Activated T-cell treated with anti-CD3 and anti-CD28 coated beads for 24 hours (primary cell): ENCODE measurements at places on chromosomes 6 and 20.

DNA sequence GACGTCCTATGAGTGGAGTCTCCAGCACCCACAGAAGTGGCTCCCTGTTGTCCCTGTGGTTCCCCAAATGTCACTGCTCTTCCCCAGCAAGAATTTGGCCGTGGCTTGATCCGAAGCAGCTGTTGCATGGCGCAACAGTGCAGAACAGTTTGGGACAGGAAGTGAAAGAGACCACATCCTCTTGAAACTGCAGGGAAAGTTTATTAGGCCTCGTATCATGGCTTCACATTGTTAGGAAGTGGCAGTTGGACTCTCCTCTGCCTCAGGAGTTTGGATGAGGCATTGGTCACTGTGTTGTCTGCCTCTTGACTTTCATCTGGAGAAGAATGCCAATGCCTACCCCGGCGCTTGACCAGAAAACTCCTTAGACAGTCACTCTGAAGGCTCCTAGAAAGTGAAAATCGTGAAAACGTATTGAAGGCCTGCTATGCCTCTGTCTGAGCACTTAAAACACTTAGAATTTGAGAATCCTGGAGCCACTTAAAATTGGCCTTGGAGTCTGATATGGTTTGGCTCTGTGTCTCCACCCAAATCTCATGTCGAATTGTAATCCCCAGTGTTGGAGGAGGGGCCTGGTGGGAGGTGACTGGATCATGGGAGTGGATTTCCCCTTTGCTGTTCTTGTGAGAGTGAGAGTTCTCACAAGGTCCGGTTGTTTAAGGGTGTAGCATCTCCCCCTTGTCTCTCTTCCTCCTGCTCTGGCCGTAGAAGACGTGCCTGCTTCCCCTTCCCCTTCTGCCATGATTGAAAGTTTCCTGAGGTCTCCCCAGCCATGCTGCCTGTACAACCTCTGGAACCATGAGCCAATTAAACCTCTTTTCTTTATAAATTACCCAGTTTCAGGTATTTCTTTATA lies 334.9 kb upstream of the JARID2 start:
- DNase-seq, result no peak

DNA sequence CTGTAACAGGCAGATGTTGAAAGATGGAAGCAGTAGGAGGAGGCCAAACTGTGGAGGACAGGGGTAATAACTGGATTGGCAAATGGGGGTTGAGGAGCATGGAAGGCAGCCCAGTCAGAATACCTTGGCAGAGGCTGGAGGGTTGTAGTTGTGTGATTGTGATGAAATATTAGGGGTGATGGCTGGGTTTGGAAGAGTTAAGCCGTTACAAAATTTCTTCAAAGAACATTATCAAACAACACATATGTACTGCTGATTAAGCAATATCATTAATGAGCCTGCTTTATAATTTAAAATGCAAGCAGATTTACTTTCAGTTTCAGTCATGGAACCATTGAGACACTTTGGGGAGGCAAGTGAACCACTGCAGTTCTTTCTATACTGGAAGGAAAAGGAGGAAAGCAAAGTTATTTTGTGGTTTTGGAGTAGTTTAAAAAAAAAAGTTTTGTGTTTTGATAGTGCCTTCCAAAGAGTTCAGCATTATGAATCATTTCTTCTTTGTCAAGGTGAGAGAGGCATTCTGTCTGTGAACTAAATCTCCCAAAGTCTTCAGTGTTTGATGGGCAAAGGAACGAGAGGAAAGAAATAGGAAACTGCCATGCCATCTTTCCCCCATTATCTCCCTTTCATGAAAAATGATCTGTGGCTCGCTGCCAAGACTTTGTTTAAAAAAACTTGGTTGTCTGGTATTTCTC lies 20.7 kb downstream of the FOXO3 start:
- DNase-seq, result no peak

DNA sequence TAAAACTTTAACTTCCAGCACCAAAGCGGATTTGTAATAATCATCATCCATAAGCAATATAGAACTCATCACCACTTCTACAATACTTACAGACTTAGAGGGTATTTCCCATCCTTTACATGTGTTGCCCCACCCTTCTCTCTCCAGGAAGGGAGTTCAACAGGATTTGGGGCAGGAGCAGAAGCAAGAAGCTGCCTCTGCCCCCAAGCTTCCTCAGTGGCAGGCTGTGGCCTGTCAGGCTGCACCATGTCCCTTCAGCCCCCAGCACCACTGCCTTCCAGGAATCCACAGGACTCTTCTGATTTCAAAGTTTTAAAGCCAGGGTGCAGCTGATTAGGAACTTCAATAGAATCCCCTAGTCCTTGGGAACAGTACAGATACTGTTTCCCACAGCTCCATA lies 36.7 kb upstream of the MCM9 start:
- no peak for DNase-seq

DNA sequence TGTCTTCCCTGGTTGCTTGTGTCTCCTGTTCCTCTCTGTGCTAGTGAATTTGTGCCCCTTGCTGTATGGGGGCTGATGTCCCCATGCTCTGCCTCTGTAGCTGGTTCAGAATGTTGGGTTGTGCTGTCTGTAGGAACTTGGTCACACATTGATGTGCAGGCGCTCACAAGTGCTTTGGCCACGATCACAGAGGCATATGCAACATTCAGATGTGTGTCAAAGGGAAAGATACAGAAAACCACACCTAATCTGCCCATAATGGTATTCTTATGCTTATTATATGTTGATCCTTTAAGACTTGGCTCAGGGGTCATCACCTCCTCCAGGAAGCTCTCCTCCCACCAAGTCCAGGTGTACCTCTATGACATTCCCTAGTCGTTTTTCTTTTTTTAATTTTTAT lies 17.1 kb upstream of the DHX35 start:
- DNase-seq, result no peak
